Endothelial cell (in vitro differentiated cells): ENCODE measurements at places on chromosomes 12 and 14.
A peak's percentile ranks its signal among the peaks of the same experiment; 100 is the strongest.

DNA sequence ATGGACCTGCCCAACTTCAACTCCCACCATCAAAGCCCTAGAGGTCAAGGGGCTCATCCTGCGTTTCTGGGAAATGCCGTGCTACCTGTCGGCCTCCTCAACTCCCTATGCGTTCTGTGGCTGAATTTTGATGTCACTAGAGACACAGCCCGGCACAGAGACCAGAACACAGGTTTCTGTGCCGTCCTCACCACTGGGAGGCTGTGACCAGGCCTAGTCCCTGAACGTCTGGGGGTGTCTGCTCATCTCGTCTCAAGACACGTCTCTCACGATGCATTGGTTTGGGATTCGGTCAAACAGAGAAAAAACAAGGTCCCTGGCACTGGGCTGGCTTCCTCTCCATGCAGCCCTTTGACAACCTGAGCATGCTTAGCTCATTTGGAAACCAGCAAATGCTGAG lies 33.5 kb downstream of the SLC15A4 start:
- no peak overlapping the region for H3K4me3 ChIP-seq
- H3K4me1 ChIP-seq, result peaks cover 14% of the 10 kb centered on the region
- H3K36me3 ChIP-seq, result peaks cover 14% of the 10 kb centered on the region
- H3K27ac ChIP-seq, result no peak overlapping the region

DNA sequence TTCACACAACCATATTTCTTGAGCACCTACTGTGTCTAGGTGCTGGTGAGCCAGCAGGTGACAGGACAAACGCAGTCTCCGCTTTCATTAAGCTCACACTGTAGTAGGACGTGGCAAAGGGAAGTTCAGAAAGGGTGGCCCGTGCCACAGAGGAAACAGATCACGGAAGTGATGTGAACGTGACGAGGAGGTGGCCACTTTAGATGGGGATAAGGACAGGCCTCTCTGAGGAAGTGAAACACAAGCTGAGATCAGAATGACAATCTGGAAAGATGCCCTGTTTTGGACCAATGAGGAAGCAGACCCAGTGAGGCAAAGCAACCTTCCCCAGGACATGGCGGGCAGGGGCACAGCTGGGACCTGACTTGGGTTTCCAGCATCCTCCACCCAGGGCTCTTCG lies 127.4 kb upstream of the PRMT8 start:
- DNase-seq, result no peak
- peaks cover 11% of the 10 kb centered on the region for H3K4me1 ChIP-seq
- peaks cover 12% of the 10 kb centered on the region for H3K27me3 ChIP-seq

- H3K27me3 ChIP-seq, result no peaks in the 10 kb centered on the region
- H3K4me1 ChIP-seq, result no peaks in the 10 kb centered on the region
- DNase-seq, result no peak
- H3K27ac ChIP-seq, result no peak overlapping the region
- H3K36me3 ChIP-seq, result no peaks in the 10 kb centered on the region
- H3K4me3 ChIP-seq, result no peak overlapping the region
These were observed 38.0 kb downstream of the CNTN1 start for GRCh38 chr12:40730281-40730680.

GRCh38 chr12:2640281-2640680 lies 154.5 kb upstream of the FKBP4 start:
- H3K4me3 ChIP-seq, result no peak overlapping the region
- peak overlapping the region; percentile 20 for H3K27ac ChIP-seq
- peaks cover 6% of the 10 kb centered on the region for H3K27me3 ChIP-seq
- H3K4me1 ChIP-seq, result peaks cover 77% of the 10 kb centered on the region
- DNase-seq, result no peak
- H3K36me3 ChIP-seq, result peaks cover 5% of the 10 kb centered on the region

DNA sequence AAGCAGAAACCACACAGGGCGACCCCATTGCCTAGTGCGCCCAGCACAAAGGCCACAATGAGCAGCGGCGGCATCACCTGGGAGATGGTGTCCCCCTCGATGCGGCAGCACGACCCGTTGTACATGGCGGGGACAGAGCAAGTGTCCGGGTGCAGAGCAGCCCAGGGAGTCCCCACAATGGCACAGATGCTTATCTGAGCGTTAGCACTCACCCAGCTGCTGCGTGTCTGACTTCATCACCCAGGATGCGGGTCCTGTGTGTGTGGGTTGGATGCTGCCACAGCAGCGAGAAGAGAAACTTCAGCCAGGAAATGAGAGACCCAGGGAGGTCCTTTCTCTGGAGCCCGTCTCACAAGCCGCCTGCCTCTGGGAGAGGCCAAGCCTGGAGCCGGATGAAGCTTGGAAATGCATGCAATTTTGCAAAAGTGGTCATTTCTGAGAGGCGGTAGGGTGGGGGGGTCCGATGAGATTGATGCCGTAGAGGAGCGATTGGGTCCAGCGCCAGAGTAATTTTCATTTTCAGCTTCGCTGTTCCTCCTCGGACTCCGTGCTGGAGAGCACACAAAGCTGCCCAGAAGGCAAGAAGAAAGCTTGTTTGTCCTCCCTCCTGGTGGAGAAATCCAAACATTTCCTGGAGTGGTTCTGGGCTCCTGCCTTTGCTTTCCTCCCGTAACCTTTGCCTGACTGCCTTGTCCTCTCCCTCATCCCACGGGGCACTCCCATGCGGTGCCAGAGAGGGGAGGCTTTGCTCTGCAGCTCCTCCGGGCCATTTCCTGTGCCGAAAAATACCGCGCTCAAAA lies at the start of gene HCAR1:
Gene HCAR1 (minus strand): TSS at position 630 of the 800 bp plus-strand sequence. CDS start 505 bp downstream, at position 125.
- peaks cover 45% of the 10 kb centered on the region for H3K4me1 ChIP-seq
- H3K4me3 ChIP-seq, result no peak within 1 kb of the TSS

DNA sequence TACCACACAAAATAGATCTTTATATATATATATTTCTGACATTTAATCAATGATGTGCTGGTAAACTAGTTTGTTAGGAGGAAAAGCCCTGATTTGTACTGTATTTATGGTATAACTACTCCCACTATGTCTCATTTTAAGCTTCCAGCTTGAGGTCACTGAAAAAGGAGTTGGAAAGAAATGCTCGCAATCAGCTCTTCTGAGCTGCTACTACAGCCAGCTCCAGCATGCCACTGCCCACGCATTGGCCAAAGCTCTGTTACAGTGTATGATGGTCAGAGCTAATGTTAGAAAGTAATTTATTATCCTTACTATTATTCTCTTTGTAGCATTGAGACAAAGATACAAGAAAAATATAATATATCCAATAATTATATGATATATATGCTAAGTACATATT lies 55.0 kb upstream of the PCED1B start:
- no peaks in the 10 kb centered on the region for H3K4me1 ChIP-seq
- no peak overlapping the region for H3K27ac ChIP-seq
- no peaks in the 10 kb centered on the region for H3K36me3 ChIP-seq
- H3K27me3 ChIP-seq, result no peaks in the 10 kb centered on the region
- DNase-seq, result no peak
- no peak overlapping the region for H3K4me3 ChIP-seq

- H3K36me3 ChIP-seq, result no peaks in the 10 kb centered on the region
- no peaks in the 10 kb centered on the region for H3K4me1 ChIP-seq
- H3K27me3 ChIP-seq, result peaks cover 8% of the 10 kb centered on the region
- no peak overlapping the region for H3K4me3 ChIP-seq
- no peak for DNase-seq
These were observed 109.0 kb upstream of the RPH3A start for GRCh38 chr12:112682586-112682985.

DNA sequence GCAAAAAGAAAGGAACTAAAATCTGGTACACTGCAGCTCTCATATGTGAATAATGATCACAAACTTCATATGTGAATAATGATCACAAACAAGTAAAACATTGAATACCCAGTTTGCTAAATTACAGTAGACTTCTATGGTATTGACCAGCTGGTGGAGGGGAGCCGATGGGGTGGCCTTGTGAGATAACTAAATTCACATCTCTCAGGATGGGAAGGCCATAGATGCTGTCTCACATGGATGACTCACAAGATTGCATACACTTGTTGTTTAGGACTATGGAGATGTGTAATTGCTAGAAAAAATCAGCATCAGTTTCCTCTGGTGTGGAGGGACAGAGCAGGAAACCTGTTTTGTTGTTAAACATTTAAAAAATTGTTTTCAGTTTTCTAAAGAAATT lies 49.2 kb downstream of the ACACB start:
- peaks cover 6% of the 10 kb centered on the region for H3K27me3 ChIP-seq
- no peak for DNase-seq
- peaks cover 4% of the 10 kb centered on the region for H3K4me1 ChIP-seq
- H3K36me3 ChIP-seq, result no peaks in the 10 kb centered on the region
- no peak overlapping the region for H3K27ac ChIP-seq

GRCh38 chr12:47758834-47759690 lies at the start of gene RAPGEF3:
TSS of gene RAPGEF3 (minus strand) at chr12:47758880. CDS start at chr12:47758556, 324 bp downstream.
- peak within 1 kb of the TSS; percentile 93 for H3K4me3 ChIP-seq
- H3K36me3 ChIP-seq, result peaks cover 51% of the 10 kb centered on the region
- H3K27me3 ChIP-seq, result peaks cover 25% of the 10 kb centered on the region

- DNase-seq, result no peak
- no peak overlapping the region for H3K4me3 ChIP-seq
- H3K36me3 ChIP-seq, result no peaks in the 10 kb centered on the region
- no peaks in the 10 kb centered on the region for H3K27me3 ChIP-seq
These were observed 66.7 kb downstream of the PDE3A start for GRCh38 chr12:20434996-20435395.

GRCh38 chr14:95185033-95185766 lies 27.9 kb upstream of the DICER1 start:
- H3K4me3 ChIP-seq, result no peak overlapping the region
- H3K36me3 ChIP-seq, result no peaks in the 10 kb centered on the region
- peaks cover 4% of the 10 kb centered on the region for H3K27me3 ChIP-seq
- peaks cover 18% of the 10 kb centered on the region for H3K4me1 ChIP-seq
- H3K27ac ChIP-seq, result no peak overlapping the region

DNA sequence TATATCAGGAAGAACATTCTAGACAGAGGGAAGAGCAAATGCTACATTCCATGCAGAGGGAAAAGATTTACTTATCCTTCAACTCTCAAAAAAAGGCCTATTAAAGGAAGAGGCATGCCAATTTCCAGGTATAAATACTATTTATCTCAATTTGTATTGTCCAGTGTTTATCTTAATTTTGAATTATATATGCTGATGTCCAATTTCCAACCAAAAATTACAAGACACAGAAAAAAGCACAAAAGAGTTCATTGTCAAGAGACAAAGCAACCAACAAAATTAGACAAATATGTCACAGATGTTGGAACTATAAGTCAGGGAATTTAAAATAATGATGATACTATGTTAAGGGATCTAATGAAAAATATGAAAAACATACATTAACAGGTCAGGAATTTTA lies 286.6 kb upstream of the SFSWAP start:
- no peak overlapping the region for H3K4me3 ChIP-seq
- no peaks in the 10 kb centered on the region for H3K36me3 ChIP-seq
- no peak for DNase-seq
- peaks cover 4% of the 10 kb centered on the region for H3K27me3 ChIP-seq
- H3K27ac ChIP-seq, result no peak overlapping the region
- no peaks in the 10 kb centered on the region for H3K4me1 ChIP-seq

- H3K27me3 ChIP-seq, result peaks cover 1% of the 10 kb centered on the region
- DNase-seq, result no peak
- no peak overlapping the region for H3K27ac ChIP-seq
- H3K36me3 ChIP-seq, result no peaks in the 10 kb centered on the region
- H3K4me3 ChIP-seq, result no peak overlapping the region
These were observed 842.3 kb downstream of the SLC6A15 start for GRCh38 chr12:84070292-84070691.

DNA sequence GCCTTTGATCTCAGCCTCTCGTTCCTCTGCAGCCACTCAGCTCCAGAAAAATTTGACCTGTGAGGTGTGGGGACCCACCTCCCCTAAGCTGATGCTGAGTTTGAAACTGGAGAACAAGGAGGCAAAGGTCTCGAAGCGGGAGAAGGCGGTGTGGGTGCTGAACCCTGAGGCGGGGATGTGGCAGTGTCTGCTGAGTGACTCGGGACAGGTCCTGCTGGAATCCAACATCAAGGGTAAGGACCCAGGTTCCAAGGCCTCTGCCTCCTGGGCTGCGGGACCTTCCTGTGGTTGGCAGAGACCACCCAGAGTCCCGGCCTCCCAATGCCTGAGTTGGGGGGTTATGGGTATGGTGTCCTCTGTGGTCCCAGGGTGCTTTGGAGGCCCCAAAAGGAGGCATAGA lies 4.5 kb upstream of the GPR162 start:
- peaks cover 24% of the 10 kb centered on the region for H3K27me3 ChIP-seq
- no peak overlapping the region for H3K4me3 ChIP-seq
- H3K36me3 ChIP-seq, result peaks cover 18% of the 10 kb centered on the region

DNA sequence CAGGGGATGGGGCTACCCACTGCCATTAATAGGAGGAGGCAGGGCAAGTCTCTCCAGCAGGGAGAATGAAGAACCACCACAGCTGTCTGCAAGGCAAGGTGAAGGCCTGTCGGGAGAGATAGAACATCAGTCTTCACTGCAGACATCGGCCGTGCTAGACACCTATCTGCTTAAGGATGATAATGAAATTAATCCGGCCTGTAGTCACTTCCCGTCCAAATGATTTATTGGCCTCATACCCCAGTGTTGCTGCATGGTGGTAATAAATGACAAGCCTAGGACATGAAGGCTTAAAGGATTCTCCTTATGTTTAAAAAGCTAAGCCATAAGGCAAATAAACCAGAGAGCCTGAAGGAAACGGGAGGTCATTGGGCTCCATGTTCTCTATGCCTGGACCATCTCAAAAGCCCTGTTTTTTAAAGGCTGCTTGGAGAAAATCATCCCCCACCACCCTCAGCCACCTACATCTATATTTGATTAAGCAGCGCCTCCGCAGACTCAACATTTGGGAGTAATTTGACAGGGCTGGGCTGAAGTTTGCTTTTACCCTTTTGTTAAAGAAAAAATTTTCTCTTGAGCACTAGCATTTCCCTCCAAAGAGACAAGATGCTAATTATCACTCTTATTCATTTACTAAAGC lies 137.7 kb downstream of the PLXNC1 start:
- H3K27ac ChIP-seq, result no peak overlapping the region
- H3K4me3 ChIP-seq, result no peak overlapping the region
- no peak for DNase-seq
- peaks cover 20% of the 10 kb centered on the region for H3K4me1 ChIP-seq
- peaks cover 8% of the 10 kb centered on the region for H3K27me3 ChIP-seq
- H3K36me3 ChIP-seq, result no peaks in the 10 kb centered on the region

GRCh38 chr12:6963791-6964413 lies 6.6 kb downstream of the PHB2 start:
- no peak overlapping the region for H3K4me3 ChIP-seq
- no peak for DNase-seq
- no peak overlapping the region for H3K27ac ChIP-seq
- H3K27me3 ChIP-seq, result peaks cover 7% of the 10 kb centered on the region

DNA sequence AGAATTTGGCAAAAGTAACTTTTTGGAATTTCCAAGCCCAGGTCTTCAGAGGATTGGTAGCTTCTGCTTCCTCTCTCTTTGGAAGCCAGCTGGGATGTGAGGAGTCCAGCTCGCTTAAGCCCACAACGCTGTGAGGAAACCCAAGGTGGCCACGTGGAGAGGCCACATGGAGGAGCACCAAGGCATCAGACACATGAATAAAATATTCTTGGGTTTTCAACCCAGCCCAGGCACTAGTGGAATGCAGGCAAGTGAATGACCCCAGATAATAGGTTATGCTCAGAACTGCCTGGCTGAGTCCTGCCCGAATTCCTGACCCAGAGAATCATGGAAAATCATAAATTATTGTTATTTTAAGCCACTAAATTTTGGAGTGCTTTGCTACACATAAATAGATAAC lies 119.7 kb upstream of the PARP11 start:
- peaks cover under 1% of the 10 kb centered on the region for H3K4me1 ChIP-seq
- no peaks in the 10 kb centered on the region for H3K36me3 ChIP-seq
- no peak overlapping the region for H3K27ac ChIP-seq
